Left lung (tissue), 14 donors: ENCODE measurements at places on chromosomes 2 and 18. TPM values are rescaled to one million over a fixed set of nuclear protein-coding genes. Genes with fewer than 3 reads are reported as not detected.

TWIST2 gene
- total RNA-seq = 12.8 TPM

- DNase-seq = no peak
These were observed 8.2 kb downstream of the CAPN10 start for GRCh38 chr2:240594511-240595380.

TMEM185B gene
- 24.3 TPM for total RNA-seq

POTEC gene
- not detected for total RNA-seq

DNA sequence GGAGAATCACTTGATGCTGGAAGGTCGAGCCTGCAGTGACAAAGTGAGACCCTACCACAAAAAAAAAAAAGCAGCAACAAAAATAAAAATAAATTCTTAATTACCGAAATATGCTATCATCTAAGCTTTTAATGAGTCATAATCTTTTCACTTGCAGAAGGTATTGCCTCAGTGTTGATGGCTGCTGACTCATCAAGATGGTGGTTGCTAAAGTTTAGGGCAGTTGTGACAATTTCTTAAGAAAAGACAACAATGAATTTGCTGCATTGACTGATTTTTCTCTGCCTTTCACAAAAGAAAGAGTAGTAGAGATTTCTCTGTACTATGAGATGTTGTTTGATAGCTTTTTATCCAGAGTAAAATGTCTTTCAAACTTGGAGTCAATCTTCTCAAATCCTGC is 1809.0 kb downstream of the SUCLG1 start:
- no peak for DNase-seq

GRCh38 chr2:232463701-232464543 is 8.0 kb downstream of the ALPI start:
- DNase-seq = no peak

DNA sequence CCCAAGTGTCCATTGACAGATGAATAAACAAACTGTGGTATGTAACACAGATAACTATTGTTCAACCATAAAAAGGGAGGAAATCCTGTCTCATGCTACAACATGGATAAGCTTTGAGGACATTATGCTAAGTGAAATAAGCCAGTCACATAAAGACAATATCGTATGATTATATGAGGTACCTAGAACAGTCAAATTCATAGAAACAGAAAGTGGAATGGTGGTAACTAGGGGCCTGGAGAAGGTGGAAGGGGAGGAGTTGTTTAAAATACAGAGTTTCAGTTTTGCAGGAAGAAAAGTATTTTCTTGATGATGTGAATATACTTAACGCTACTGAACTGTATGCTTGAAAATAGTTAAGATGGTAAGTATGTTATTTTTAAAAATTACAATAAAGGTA is 304.6 kb upstream of the CXCR4 start:
- no peak for DNase-seq

- DNase-seq = no peak
These were observed 5.0 kb upstream of the APCDD1 start for GRCh38 chr18:10449396-10449795.

DNA sequence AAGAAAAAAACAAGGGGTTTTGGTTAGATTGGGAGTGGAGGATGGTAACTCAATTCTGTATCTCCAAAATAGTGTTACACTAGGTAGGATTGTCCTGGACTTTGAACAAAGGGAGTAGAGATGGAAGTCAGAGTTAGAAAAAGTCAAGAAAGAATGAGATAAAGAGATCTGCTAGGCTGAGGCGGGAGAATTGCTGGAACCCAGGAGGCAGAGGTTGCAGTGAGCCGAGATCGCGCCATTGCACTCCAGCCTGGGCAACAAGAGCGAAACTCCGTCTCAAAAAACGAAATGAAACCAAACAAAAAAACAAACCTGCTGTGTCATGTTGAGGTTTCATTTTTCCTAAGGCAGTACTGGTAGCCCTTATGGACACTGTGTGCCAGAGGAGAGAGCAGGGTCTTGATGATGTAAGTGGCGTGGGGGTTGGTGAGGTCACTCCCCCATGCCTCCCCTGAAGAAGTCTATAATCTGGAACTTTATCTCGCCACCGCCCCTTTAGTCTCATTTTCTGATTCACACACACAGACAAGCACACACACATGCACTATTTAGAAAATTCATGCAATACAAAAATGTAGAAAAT is 10.5 kb downstream of the DRC1 start:
- no peak for DNase-seq
